Smooth muscle cell of the brain vasculature (primary cell): ENCODE measurements at places on chromosomes 4 and X.

- DNase-seq = no peak
Measured at GRCh38 chr4:138800421-138800820, 215.2 kb upstream of the NOCT start.

DNA sequence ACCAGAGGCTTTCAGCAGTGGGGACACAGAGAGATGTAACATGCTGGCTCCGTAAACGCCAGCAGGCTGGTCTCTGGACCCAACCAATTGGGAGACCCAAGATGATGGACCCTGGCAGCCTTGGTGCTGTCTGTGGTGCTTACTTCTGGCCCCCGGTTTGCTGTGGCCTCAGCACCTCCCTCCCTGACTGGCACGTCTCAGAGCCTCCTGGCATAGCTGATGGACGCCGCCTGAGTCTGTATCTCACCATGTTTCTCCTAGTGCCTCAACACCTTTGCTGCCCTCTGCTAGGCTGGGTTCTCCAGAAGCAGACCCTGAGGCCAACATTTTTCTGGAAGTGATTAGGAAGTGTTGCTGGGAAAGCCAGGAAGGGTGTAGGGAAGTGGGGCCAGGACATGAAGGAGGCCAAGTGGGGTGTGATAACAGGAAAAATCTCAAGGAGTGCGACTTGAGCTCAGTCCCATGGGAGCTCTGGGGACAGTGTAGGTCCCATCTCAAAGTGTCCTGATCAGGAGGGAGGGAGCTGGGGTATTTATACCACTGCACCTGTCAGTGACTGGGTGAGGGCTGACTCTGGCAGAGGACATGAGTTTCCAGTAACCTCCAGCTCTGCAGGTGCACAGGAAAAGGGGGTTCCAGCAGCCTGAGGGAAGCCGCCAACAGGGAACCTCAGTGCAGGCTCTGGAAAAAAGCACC lies 31.8 kb downstream of the PPP2R2C start:
- no peak for DNase-seq

- no peak for DNase-seq
Measured at GRCh38 chr4:118346495-118346894, 6.3 kb downstream of the PRSS12 start.

DNA sequence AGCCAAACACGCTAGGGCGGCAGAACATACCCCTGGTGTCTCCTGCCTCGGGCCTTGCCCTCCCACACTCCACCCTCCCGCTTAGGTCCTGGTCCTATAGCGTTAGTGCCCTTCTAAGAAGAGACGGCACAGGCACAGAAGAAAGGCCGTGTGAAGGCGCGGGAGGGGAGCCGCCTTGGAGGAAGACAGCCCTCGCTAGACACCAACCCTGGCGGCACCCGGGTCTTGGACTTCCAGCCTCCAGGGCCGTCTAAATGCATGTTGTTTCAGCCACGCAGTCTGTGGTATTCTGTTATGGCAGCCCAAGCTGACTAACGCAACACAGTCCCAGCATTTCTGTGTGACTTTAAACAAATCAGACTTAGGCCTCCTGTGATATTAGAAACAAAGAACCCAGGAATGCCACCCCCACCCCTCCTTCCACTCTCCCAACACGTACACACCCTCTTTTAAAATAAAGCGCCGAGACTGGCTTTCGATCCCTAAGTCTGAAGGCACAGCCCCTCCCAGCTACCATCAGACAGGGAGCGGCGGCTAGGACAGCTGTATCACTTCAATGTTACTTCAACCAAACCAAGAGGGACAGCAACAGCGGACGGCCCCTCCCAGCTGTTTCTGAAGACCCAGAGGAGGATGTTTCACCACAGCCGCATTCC lies 128.0 kb downstream of the AFAP1 start:
- DNase-seq = no peak

DNA sequence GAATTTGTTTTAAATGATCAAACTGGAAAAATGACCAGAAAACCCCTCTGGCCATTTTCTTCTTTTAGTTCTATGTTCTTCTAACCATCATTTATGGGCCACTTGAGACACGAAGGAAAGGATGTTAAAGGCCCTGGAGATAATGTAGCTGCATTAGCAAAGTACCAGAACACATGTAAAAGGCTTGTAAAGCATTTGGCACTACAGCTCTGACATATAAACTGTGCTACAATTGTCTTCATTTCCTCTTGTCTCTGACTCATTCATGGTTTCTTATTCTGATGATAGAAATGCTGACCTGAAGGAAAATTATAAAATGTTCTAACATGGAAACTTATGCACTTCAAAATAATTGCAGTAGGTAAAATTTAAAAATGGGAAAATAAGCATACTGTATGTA lies 388.7 kb downstream of the FAT4 start:
- no peak for DNase-seq

DNA sequence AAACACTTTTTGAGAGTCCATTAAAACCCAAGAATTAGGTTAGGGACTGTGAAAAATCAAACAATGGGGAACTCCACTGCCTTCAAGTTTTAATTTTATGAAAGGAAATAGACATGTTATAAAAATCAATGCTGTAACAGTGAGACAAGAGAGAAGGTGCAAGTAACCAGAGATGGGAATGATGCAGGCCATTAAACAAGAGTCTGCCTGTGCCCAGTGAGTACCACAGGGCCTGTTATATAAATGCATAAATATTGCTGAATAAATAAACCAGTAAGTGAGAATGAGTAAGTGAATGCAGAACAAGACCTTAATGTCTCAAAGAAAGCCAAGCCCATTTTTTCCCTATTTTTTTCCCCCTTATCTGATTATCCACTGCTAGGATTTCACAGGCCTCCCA lies 53.3 kb upstream of the BMP2K start:
- no peak for DNase-seq

DNA sequence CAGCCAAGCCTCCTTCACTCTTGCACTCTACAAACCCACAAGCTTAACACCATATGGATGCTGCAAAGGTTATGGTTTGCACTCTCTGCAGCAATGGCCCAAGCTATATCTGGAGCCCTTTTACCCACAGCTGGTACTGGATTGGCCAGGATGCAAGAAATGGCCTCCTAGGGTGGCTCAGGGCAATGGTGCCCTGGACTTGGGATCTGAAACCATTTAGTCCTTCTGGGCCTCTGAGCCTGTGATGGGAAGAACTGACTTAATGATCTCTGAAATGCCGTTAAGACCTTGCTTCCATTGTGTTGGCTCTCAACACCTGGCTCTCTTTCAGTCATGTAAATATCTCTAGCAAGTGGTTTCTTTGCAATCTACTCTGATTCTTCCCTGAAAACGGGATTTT lies 626.0 kb downstream of the KCTD8 start:
- DNase-seq = no peak

- no peak for DNase-seq
Measured at GRCh38 chrX:133611676-133612075, 196.4 kb upstream of the GPC4 start.

DNA sequence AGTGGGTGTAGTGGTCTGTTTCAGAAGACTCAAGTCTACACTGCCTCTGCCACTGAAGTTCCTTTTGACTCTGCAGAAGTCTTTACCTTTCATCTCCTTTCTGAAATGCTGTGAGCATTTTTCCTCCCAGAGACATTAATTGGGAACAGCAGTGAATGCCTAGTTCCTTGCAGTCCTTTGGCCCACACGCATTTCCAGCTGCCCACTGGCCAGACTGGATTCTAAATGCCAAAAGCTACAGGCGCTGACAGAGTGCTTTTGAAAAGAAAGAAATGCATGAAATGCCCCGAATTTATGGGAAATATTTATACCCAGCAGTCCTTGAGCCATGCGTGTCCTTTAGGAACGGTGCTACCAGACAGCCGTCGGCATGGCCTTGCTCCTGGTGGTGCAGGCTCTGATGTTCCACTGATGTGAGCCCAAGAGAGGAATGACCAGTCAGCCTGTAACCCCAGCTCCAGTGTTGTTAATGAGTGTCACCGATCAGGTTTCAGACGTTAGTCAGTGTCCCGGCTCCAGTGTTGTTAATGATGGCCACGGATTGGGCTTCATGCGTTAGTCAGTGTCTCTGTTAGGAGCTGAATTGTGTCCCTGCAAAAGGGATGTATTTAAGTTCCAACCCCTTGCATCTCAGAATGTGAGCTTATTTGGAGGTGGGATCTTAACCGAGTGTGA lies 132.6 kb downstream of the TBL1X start:
- DNase-seq = no peak
